ENCODE measurements at places on chromosomes 12 and 14. TPM values are rescaled to one million over a fixed set of nuclear protein-coding genes. Genes with fewer than 3 reads are reported as not detected.

DNA sequence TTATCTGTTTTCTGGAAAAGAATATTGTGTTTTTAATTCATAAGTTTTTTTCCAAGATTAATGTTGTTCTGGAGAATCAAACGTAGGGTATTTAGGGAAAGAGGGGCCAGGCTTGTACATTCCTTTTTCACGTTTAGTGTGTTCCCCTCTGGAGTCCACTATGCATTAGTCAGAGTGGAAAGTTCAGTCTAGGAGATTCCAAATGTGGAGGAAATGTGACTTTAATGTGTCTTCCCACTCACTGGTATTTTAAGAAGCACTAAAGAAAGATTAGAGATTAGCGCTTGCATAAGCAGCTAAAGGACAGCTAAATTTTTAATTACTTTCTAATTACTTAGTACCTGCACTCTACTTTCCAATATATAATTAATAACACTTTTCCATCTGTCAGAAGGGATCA is 4.4 kb upstream of the PDE6H start:
- peaks cover 56% of the 10 kb centered on the region for H3K4me1 ChIP-seq
- H3K4me3 ChIP-seq: no peak overlapping the region
- no peaks in the 10 kb centered on the region for H3K36me3 ChIP-seq

DNA sequence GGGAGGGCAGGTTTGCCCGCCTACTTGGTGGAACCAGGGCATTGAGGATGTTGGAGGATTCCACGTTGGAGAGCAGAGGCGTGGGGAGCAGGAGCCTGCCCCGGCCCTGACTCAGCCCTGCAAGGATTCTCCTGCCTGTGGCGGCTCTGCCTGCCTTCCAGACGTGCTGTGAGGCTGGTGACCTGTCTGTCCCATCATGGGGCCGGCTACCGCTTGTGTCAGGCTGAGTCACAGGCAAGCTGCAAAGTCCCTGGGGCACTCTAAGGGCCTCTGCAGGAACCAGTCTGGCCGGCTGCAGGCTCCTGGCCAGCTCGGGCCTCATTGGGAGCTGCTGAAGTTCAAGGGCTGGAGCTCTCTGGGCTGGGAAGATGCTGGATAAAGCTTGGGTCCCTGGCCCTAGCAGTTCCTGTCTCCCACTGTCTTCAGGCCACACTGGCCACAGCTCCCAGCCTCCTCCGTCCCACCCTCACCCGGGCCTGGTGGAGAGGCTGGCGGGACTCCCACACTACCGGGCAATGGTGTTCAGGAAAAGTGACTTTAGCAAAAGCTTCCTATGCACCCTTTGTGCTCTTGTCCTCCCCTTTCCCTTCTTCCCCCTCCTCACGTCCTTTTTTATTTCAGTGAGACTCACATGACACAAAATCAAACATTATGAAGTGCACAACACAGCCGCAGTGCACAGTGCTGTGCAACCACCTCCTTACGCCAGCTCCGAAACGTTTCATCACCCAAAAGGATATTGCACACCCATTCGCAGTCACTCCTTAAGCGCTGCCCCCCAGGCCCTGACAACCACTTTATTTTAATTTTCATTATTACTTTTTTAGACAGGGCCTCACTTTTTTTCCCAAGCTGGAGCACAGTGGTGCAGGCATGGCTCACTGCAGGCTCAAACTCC is 22.0 kb upstream of the ULK1 start:
- DNase-seq: no peak
- H3K27me3 ChIP-seq: no peaks in the 10 kb centered on the region
- no peaks in the 10 kb centered on the region for H3K4me1 ChIP-seq

DNA sequence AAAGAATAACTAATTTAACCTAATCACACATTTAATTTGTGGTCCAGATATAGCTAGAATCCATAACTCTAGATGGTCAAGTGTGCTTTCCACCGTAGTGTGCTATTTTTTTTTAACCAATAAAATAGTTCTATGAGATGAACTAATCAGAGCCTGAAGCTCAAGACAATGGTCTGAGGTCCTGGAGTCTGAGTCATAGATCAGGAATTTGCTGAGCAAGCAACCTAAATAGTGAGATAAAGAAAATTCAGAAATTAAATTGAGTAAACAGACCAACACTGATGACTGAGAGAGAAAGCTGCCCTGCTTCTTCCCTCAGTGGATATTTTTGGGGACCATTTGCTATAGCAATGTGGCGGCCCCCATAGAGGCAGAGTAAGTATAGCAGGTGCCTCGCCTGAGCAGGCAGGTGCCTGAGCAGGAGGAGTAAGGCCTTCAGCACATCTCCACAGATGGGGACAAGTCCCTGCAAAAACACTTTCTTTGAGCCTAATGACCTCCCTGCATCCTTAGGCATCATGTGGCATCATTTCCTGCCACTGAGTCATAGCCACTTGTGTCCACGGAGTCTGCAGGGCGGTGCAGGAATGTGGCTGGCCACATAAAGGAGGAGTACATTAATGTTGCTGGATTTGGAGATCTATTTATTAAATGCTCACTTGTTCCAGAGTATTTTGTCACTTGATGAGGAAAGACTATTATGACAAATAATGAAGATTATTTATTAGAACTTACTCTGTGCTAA is 13.9 kb upstream of the CLEC4E start:
- H3K4me1 ChIP-seq: peaks cover 4% of the 10 kb centered on the region
- H3K4me3 ChIP-seq: no peak overlapping the region
- H3K27ac ChIP-seq: no peak overlapping the region

GRCh38 chr14:67881225-67881624 is 61.6 kb downstream of the RAD51B start:
- H3K4me1 ChIP-seq: peaks cover 11% of the 10 kb centered on the region
- no peaks in the 10 kb centered on the region for H3K27me3 ChIP-seq
- no peaks in the 10 kb centered on the region for H3K36me3 ChIP-seq
- no peak overlapping the region for H3K27ac ChIP-seq

GRCh38 chr14:56902385-56902784 is 92.1 kb upstream of the OTX2 start:
- H3K27ac ChIP-seq: no peak overlapping the region
- H3K27me3 ChIP-seq: peaks cover 11% of the 10 kb centered on the region
- no peak overlapping the region for H3K4me3 ChIP-seq
- H3K4me1 ChIP-seq: no peaks in the 10 kb centered on the region

DNA sequence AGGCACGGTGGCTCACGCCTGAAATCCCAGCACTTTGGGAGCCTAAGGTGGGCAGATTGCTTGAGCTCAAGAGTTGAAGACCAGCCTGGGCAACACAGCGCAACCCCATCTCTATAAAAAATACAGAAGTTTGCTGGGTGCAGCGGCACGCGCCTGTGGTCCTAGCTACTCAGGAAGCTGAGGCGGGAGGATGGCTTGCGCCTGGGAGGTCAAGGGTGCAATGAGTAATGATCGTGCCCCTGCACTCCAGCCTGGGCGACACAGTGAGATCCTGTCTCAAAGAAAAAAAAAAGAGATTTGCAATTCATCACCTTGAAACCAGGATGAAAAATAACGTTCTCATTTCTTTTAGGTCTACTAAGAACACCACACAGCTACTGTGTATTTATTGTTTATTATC is 4.0 kb downstream of the STX2 start:
- no peak for DNase-seq
- H3K36me3 ChIP-seq: no peaks in the 10 kb centered on the region
- no peaks in the 10 kb centered on the region for H3K27me3 ChIP-seq
- H3K27ac ChIP-seq: no peak overlapping the region
- H3K4me1 ChIP-seq: peaks cover 53% of the 10 kb centered on the region
- no peak overlapping the region for H3K4me3 ChIP-seq

- H3K36me3 ChIP-seq: peaks cover 19% of the 10 kb centered on the region
- no peak for DNase-seq
- H3K27ac ChIP-seq: peak overlapping the region; percentile 73
- peaks cover 59% of the 10 kb centered on the region for H3K4me1 ChIP-seq
Measured at GRCh38 chr12:96198965-96199364, 4.8 kb downstream of the ELK3 start.

DNA sequence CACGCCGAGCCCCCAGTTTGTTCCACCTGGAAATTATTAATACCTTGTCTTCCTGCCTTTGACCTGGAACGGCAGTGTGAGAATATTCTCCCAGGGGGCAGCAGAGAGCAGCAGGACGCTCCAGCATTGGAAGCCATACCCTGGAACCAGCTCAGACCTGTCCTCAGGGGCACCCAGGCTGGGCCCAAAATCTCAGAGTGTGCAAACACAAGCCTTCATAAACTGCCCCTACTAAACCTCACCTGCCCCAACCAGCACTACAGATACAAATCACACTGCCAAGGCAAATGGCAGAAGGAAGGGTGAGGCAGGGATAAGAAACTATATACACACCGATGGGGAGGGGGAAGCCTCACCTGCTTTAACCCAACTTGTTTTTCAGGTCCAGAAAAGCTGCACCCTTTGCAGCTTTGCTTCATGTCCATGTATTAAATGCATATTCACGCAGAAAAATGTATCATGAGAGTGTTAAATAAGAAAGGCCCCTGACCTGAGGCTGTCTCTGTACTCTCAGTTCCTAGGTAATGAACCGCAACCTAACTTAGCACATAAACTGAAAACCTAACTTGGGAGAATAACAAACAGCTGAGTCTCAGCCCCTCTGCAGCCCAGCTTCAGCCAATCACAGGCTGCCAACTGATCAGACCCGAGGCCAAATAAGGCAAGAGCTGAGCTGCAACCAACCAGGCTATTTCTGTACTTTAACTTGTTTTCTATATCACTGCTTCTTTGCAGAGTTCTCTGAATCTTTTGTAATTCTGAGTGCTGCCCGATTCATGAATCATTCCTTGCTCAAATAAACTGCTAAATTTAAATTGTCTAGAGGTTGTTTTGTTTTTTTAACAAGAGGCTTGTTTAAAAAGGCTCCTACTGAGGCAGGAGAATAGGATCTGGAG is 130.1 kb downstream of the SPTSSA start:
- no peaks in the 10 kb centered on the region for H3K27me3 ChIP-seq
- no peak overlapping the region for H3K4me3 ChIP-seq
- peaks cover 10% of the 10 kb centered on the region for H3K4me1 ChIP-seq
- peak; percentile 77 for DNase-seq
- H3K27ac ChIP-seq: no peak overlapping the region
- no peaks in the 10 kb centered on the region for H3K36me3 ChIP-seq

DNA sequence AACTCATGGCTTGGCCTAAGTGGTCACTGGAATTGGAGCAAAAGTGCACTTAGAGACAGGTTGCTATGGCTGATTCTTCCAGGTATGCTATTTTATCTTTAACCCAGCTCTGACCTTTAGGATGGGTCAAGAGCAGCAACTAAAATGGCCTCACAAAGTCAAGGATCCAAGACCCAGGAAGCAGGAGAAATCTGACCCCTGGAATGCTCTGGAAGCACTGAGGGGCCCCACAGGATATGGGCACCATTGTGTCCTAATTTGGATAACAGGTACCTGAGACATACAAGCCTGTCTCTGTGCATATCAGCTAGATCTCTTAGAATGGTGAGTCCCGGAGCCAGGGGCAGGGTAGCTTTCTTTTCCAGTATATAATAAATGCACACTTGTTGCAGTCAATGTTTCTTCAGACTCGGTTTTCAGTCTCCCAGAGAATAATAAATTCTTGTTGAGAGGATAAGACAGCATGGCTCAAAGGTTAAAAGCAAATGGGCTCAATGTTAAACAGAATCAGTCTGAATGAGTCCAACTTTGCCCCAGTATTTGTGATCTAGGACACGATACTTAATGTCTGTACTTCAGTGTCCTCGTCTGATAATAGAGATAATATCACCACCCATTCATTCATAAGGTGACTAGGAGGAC is 29.3 kb upstream of the TMCC3 start:
- H3K4me3 ChIP-seq: no peak overlapping the region
- H3K4me1 ChIP-seq: peaks cover 10% of the 10 kb centered on the region

DNA sequence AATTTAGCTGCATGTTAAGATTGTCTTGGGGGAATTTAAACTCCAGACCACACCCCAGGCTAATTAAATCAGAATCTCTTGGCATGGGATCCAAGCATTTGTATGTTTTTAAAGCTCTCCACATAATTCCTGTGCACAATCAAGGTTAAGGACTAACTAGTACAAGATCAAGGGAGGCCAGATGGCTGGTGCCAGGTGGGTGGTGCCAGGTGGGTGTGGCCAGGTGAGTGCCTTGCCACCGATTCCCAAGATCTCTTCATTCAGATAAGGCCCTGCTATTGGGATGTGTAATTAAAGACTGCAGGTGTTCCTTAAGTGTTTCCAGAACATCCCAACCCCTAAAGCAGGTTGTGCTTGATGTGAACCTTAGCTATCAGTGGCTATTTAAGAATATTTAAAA is 75.1 kb downstream of the NRXN3 start:
- H3K27ac ChIP-seq: no peak overlapping the region
- no peaks in the 10 kb centered on the region for H3K36me3 ChIP-seq
- DNase-seq: no peak
- no peak overlapping the region for H3K4me3 ChIP-seq
- no peaks in the 10 kb centered on the region for H3K4me1 ChIP-seq
- no peaks in the 10 kb centered on the region for H3K27me3 ChIP-seq

- peak; percentile 45 for DNase-seq
- no peaks in the 10 kb centered on the region for H3K36me3 ChIP-seq
- H3K27me3 ChIP-seq: peaks cover 72% of the 10 kb centered on the region
- no peak overlapping the region for H3K27ac ChIP-seq
Measured at GRCh38 chr12:26126340-26127284, 1.8 kb upstream of the BHLHE41 start.

DNA sequence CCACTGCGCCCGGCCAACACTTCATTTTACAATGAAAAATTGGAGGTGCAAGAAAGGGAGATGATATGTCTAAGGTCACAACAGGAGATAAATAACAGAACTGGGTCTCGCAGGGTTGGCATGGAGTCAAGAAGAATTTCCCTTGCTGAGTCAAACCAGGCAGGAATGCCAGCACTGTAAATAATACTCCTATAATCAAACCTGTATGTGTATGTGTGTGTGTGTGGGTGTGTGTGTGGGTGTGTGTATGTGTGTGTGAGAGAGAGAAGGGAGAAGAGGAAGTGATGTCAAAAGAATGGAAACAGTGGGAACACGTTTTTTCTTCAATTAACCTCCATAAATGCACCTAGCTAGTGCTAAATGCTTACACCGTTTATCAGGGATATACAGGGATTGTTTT is 70.4 kb downstream of the TMEM116 start:
- no peaks in the 10 kb centered on the region for H3K36me3 ChIP-seq
- no peaks in the 10 kb centered on the region for H3K27me3 ChIP-seq
- no peak for DNase-seq
- H3K4me1 ChIP-seq: peaks cover 22% of the 10 kb centered on the region

GRCh38 chr12:26798023-26798422 is 35.0 kb downstream of the ITPR2 start:
- H3K27ac ChIP-seq: no peak overlapping the region
- no peak overlapping the region for H3K4me3 ChIP-seq
- DNase-seq: no peak
- H3K27me3 ChIP-seq: no peaks in the 10 kb centered on the region

- no peaks in the 10 kb centered on the region for H3K27me3 ChIP-seq
- peaks cover 59% of the 10 kb centered on the region for H3K36me3 ChIP-seq
- H3K4me3 ChIP-seq: no peak overlapping the region
- no peak for DNase-seq
- peaks cover 21% of the 10 kb centered on the region for H3K4me1 ChIP-seq
Measured at GRCh38 chr12:14442221-14442881, 76.9 kb downstream of the ATF7IP start.

- no peak overlapping the region for H3K27ac ChIP-seq
- H3K36me3 ChIP-seq: peaks cover 19% of the 10 kb centered on the region
- DNase-seq: no peak
- H3K4me3 ChIP-seq: no peak overlapping the region
- no peaks in the 10 kb centered on the region for H3K27me3 ChIP-seq
Measured at GRCh38 chr14:63394841-63395240, 76.1 kb upstream of the GPHB5 start.

Gene SMARCD1
- total RNA-seq: 56.1 TPM

Gene ADAM20
- 0.36 TPM for total RNA-seq
